ENCODE measurements at places on chromosomes 7 and 10.

DNA sequence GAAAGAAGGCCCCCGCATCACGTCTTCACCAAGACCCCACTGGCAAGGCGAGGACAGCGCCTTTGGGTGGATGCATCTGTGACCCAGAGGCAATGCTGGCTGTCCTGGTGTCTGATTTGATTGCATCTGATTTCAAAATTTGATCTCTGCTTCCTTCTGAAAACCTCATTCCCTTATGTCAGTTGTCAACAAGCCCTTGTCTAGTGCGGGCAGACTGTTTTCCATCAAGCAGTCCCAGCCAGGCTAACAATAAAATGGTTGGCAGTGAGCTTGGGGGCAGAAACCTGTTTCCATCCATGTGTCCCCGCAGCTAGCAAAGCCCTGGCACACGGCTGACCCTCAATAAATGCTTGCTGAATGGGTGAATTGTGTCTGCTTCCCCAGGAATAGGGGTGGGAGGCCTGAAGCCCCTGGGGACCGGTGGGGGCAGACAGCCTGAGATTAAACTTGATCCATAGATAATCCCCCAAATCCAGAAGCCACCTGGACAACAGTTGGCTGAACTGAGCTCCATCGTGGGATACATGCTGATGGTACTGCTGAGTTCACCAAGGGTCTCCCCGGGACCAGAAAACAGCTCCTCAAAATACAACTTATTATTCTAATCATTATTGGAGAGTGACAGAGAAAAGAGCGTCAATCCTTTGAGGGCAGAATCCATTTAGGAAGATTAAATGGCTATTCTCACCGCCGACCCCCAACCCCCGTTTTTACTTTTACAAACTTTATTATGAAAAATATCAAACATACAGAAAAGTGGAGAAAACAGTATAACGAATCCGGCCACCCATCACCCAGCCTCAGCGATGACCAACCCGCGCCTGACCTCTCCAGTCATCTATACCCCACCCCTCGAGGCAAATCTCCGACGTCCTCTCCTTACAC lies 912 bp upstream of the DUSP5 start:
- DNase-seq, result no peak

DNA sequence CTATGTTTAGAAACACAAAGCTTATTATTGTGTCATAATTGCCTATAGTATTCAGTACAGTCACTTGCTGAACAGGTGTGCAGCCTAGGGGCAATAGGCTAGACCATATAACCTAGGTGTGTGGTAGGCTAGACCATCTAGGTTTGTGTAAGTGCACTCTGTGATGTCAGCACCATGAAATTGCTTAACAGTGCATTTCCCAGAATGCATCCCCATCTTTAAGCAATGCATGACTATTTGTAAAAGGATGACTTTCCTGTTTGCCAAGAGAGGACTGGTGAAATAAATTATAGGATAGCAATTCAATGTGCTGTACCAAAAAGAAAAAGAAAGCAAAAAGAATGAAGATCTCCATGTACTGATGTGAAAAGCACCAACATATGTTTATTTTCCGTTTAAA lies 288.7 kb upstream of the AUTS2 start:
- no peak for DNase-seq

DNA sequence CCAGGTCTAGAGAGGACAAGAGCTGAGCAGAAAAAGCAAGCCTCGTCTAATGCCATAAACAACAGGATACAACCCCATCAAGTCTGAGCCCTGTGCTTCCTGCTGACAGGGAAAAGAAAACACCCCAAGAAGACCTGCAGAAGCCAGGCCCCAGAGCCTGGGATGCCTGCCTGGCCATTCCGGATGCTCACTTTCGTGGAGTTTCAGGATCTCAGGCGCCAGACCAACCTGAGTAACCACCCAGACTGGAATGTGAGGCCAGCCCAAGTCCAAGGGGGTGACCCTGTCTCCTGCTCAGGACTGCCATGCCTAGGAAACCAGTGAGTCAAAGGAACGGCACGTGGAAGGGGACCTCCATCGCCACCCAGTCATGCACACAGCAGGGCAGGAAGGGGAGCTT lies 74.3 kb downstream of the PLXNA4 start:
- DNase-seq, result no peak

DNA sequence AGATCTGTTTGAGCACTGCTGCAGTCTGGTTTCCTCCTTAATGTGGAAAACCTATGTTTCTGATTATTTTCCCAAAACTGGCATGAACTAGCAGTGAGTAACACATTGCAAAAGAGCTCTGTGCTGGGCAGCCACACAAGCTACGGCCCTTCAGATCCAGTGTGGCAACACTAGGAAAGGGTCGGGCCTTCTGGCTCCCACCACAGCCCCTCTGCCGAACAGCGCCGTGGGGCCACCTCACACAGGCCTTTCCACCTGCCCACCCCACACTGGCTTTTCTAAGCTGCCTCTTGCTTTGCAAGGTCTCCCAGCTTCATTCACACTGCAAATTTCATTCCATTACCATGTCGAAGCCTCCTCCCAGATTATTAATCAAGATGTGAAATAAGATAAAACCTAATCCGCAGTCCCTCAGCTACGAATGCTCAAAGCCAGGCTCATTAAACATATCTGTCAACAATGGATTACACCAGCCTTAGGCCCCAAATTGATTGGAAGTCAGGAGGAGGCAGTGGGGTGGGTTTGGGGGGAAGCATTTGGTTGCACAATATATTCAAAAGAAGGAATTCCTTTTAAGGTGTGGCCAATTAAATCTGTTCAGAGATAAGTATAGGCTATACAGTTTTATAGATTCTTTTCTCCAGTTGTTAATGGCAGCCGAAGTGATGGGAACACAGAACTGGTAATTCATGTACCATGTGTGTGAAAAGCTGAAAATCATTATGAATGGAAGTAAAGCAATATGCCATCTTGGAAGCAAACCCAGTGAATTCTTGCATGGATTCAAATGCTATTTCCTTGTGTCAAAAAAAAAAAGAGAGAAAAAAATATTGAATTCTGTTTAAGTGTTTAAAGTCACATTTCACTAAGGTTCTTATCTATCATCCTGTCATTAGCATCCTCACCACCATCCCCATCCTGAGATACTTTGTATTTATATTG lies 223.7 kb downstream of the MTERF1 start:
- no peak for DNase-seq

DNA sequence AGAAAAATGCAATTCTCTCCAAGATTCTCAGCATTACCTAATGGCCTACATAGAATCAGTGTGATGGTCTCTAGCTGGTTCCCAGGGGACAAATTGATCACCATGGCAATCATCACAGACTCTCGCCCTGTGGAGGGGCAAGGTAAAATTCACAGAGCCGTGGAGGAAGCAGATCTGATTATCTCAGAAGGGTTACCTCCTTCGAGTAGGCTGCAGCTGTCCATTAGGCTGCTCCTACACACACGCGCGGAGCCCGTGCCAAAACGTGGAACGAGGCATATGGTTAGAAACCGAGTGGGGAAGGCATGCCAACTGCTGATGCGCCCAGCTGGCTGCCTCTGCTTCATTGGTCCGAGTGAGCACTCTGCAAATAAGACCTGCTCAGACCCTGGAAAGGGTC lies 52.8 kb upstream of the PTER start:
- no peak for DNase-seq

DNA sequence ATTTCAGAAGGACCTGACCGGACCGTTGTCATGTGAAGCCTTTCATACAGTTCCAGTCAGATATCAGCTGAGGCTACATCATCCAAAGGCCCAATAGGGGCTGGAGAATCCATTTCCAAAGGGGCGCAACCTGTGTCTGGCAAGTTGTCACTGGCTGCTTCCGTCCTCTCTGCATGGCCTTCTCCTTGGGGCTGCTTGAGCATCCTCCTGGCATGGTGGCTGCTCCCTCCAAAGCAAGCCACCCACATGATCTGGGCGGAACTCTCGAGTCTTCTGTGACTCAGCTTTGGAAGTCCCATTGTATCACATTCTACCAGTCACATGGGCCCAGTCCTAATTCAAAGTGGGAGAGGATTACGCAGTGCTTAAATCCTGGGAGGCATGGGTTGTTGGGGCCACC lies 207.0 kb upstream of the SHH start:
- no peak for DNase-seq

GRCh38 chr7:23969443-23969842 lies 259.4 kb downstream of the STK31 start:
- DNase-seq, result no peak

GRCh38 chr10:26430641-26431163 lies 7.4 kb upstream of the APBB1IP start:
- no peak for DNase-seq

DNA sequence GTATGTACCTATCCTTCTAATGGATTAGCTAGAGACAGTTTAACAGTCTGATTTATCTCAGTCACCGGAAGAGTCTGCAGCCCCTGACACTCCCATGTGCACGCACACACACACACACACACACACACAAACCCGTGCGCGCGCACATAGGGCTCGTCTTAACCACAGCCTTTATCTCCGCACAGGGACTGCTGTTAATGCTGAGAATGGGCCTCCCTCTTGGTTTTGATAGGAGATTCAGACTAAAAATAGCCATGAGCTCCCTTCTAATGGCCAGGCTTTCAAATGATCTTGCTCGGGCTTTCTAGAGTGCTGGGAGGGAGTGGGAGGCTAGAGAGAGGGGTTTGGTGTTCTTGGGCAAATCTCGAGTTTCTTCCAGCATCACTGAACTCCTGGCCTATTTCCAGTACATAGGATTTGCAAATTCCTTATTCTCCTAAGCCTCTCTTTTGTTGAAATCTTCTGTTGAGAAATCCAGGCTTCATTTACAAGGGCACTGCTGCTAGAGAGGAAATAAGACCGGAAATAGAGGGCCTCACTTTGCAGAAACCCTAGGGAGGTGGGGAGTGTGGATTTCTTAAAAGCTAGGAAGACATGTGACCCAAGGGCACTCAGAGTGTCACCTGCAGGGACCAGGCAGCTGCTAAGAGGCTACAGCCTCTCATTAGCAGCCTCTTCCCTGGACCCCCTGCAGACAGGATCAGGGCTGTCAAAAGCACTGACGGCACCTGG lies 2.4 kb downstream of the TMEM72 start:
- DNase-seq, result no peak

DNA sequence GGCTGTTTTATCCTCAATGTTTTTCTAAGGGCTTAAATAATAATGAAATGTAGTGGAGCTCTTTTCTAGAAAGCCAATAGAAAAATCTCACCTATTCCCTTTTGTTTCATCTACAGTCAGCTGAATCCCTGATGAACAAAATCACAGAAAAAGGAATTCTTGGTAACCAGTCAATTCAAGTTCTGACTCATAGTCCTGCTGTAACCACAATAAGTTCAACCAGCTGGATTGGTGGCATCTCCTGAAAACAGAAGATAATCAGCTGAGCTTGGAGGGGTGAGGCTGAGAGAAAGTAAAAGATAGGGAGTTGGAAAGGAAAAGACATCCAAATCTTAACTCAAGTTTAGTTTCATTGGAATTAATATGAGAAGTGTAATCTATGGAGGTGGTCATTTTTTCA lies 772.1 kb downstream of the CCSER2 start:
- no peak for DNase-seq

DNA sequence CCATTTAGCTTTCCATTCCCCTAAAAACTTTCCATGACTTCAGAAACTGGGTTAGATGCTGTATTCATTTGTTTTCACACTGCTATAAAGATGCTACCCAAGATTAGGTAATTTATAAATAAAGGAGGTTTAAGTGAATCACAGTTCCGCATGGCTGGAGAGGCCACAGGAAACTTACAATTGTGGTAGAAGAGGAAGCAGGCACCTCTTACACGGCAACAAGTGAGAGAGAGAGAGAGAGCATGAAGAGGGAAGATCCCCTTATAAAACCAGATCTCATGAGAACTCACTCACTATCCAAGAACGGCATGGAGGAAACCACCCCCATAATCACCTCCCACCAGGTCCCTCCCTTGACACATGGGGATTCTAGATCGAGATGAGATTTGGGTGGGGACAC lies 336.8 kb downstream of the TFEC start:
- DNase-seq, result no peak

GRCh38 chr7:122260336-122260735 lies 44.2 kb downstream of the FEZF1 start:
- DNase-seq, result peak; percentile 14

- no peak for DNase-seq
Measured at GRCh38 chr10:9004736-9005135, 950.2 kb downstream of the GATA3 start.

DNA sequence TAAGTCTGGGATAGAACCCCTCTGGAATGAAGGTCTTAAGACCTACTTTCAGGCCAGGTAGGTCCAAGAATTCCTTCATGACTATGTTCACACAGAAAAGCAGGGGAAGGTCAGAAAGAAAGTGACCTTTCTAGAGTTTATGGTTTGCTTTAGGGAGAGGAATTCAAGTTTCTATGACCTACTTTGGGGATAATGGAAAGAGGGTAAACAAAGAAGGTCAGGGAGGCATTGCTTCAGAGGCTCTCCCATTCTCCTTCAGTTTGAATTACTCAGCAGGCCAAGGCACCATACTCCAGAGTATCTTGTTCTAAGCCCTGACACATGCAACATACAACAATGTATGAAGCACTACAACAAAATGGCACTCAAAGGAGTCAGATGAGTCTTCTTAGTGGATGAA lies 11.5 kb upstream of the MACC1 start:
- DNase-seq, result no peak

GRCh38 chr10:22315455-22316285 lies 518 bp upstream of the COMMD3 start:
- DNase-seq, result no peak

- DNase-seq, result no peak
Measured at GRCh38 chr7:138970446-138970845, 10.7 kb downstream of the KIAA1549 start.

DNA sequence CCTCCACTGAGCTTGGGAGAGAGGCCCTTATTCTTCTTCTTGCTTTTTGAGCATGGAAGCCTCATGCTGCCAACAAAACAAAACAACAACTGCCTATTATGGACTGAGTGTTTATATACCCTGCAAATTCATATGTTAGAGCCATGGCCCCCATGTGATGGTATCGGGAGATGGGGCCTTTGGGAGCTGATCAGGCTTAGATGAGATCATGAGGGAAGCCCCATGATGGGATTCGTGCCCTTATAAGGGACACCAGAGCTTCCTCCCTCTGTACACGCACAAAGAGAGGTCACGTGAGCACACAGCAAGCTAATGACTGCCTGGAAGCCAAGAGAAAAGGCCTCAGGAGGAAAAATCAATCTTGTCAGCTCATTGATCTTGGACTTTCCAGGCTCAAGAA lies 235.0 kb downstream of the FANK1 start:
- no peak for DNase-seq

- DNase-seq, result no peak
Measured at GRCh38 chr10:95873139-95873538, 34.6 kb upstream of the CC2D2B start.
